ENCODE measurements at places on chromosomes 2 and 18. TPM values are rescaled to one million over a fixed set of nuclear protein-coding genes. Genes with fewer than 3 reads are reported as not detected.

CAD gene
- total RNA-seq = 17.8 TPM

FBLN7 gene
- total RNA-seq = under 0.01 TPM

PASK gene
- 4.1 TPM for total RNA-seq

EDAR gene
- not detected for total RNA-seq

C2orf76 gene
- 9.7 TPM for total RNA-seq

RAB11FIP5 gene
- 21.4 TPM for total RNA-seq

TGFA gene
- total RNA-seq = not detected

ALPG gene
- total RNA-seq = not detected

FAM110C gene
- not detected for total RNA-seq

ACOXL gene
- not detected for total RNA-seq

FOSL2 gene
- 31.4 TPM for total RNA-seq

STK11IP gene
- 6.7 TPM for total RNA-seq

- H3K4me3 ChIP-seq = no peak overlapping the region
- H3K36me3 ChIP-seq = no peaks in the 10 kb centered on the region
- H3K4me1 ChIP-seq = peaks cover 15% of the 10 kb centered on the region
- peak; percentile 86 for DNase-seq
Observed at GRCh38 chr2:9699139-9700108, 68.6 kb upstream of the YWHAQ start.

- DNase-seq = no peak
- no peaks in the 10 kb centered on the region for H3K36me3 ChIP-seq
Observed at GRCh38 chr2:173659509-173659908, 304.8 kb downstream of the CDCA7 start.

- H3K4me3 ChIP-seq = no peak overlapping the region
- H3K4me1 ChIP-seq = peaks cover 22% of the 10 kb centered on the region
- H3K27ac ChIP-seq = no peak overlapping the region
- no peaks in the 10 kb centered on the region for H3K27me3 ChIP-seq
- no peak for DNase-seq
Observed at GRCh38 chr2:172247203-172247602, 144.5 kb upstream of the DLX2 start.

DNA sequence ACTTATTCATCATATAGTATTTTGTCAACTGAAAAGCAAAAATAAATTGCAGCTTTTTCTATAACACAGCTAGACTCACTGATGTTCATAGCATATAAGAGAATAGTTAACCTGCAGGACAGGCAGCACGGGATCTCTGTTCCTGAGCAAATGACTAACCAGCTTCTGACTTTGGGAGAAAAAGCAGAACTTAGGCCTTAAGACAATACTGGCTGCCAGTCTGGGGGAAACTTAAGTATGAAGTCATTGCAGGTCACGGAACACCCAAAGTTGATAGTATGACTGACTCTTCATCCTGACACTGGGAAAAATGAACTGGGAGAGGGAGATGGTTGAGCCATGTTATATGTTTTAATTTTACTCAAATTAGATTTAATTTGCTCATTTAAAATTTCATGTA is 113.0 kb downstream of the DPP4 start:
- no peak overlapping the region for H3K27ac ChIP-seq
- DNase-seq = no peak
- no peaks in the 10 kb centered on the region for H3K36me3 ChIP-seq
- peaks cover 2% of the 10 kb centered on the region for H3K27me3 ChIP-seq
- no peaks in the 10 kb centered on the region for H3K4me1 ChIP-seq

GRCh38 chr2:151632993-151633565 is 101.2 kb downstream of the NEB start:
- no peak overlapping the region for H3K4me3 ChIP-seq
- H3K4me1 ChIP-seq = no peaks in the 10 kb centered on the region
- DNase-seq = peak; percentile 22
- no peaks in the 10 kb centered on the region for H3K36me3 ChIP-seq
- H3K27me3 ChIP-seq = no peaks in the 10 kb centered on the region
- no peak overlapping the region for H3K27ac ChIP-seq

GRCh38 chr2:86570059-86570458 is 6.8 kb upstream of the CHMP3 start:
- no peaks in the 10 kb centered on the region for H3K36me3 ChIP-seq
- DNase-seq = no peak
- no peaks in the 10 kb centered on the region for H3K4me1 ChIP-seq
- H3K27ac ChIP-seq = no peak overlapping the region

DNA sequence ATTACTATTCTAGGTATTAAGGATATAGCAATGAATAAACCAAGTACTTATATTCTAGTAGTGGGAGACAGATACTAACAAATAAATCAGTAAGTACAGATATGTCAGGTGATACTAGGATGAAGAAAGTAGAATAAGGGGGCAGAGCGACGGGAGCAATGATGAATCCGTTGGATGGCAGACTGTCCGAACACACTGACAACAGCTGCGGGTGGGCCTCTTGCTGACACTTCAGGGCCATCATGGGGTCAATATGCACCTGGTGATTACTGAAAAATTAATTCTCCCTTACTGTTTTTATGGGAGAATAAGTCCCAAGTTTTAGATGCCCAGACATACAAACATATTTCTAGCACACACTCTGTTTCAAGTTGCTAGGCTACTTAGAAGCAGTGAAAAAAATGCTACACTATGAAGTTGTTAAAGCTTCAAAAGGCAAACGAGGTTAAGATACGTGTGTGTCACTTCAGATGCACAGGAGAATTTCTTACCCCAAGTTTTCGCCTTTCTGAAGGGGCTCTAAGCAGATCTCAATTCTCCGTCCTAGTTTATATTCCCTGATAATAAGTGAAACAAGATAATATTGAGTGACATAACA is 78.7 kb downstream of the USP40 start:
- H3K27ac ChIP-seq = peak overlapping the region; percentile 14
- no peak overlapping the region for H3K4me3 ChIP-seq
- peak; percentile 4 for DNase-seq
- H3K27me3 ChIP-seq = no peaks in the 10 kb centered on the region
- H3K4me1 ChIP-seq = peaks cover 20% of the 10 kb centered on the region

GRCh38 chr2:227163485-227163997 is 464 bp downstream of the COL4A4 start:
- H3K27ac ChIP-seq = no peak overlapping the region
- no peaks in the 10 kb centered on the region for H3K36me3 ChIP-seq
- no peak for DNase-seq
- H3K27me3 ChIP-seq = peaks cover 29% of the 10 kb centered on the region

DNA sequence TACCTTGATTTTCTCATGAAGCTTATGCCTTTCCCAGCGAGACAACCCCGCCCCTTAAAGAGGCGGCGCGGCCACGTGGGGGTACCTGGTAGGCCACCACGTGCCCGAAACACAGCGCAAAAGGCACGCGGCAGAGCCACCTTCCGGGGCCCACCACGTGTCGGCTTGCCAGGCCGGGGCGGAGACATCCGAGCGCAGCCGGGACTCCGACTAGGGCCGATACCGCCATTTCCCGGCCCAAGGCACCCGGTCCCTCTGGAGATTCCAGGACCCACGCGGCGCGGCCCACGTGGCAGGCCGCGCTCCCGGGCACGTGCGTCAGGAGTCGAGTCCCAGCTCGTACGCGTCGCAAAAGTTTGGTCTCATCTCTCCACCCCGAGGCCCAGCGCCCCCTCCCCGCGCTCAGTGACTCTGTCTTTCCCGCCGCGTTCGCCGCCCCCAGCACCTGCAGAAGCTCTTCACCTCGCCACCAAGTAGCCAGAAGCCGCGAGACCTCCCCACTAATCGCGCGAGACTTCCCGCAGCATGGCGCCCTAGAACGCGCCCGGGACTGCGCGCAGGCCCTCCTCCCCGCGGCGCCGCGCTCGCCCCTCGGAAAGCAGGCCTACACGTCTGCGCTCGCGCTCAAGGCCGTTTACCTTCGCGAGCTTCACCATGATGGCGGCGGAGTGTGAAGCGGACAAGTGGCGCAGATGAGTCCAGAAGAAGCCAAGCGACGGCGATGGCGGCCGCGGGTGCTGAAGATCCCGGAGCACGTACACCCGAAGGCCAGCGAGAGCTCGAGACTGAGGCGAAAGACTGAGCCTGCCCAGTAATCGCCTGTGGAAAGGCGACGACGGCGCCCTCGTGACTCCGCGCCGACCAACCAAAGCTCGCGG is at the start of gene NCL:
NCL (minus strand) TSS at position 787 of the 878 bp plus-strand sequence; CDS start at position 656, 131 bp downstream.
- H3K36me3 ChIP-seq = peaks cover 28% of the 10 kb centered on the region
- peak; percentile 98 for DNase-seq
- H3K4me1 ChIP-seq = peaks cover 2% of the 10 kb centered on the region
- no peaks in the 10 kb centered on the region for H3K27me3 ChIP-seq
- H3K4me3 ChIP-seq = peak within 1 kb of the TSS; percentile 92

DNA sequence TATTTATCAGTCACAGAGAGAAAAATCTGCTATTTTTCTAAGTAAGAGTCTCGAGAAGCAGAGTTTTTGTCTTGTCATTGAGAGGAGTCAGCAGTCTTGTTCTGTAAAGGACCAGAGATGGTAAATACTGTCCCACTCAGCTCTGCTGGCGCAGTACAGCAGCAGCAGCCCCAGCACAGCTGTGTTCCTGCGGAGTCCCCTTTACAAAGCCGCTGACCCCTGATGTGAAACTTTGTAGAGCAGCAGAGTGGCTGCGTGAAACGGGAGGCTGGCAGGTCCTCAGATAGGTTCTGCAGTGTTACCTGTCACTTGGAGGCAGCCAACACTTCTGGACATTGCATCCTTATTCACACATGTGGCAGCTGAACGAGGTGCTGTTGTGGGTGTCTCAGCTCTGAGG is 45.2 kb downstream of the TMEM185B start:
- DNase-seq = no peak
- peaks cover 5% of the 10 kb centered on the region for H3K4me1 ChIP-seq
- no peaks in the 10 kb centered on the region for H3K36me3 ChIP-seq
- no peak overlapping the region for H3K4me3 ChIP-seq
- H3K27ac ChIP-seq = no peak overlapping the region

- H3K36me3 ChIP-seq = no peaks in the 10 kb centered on the region
- H3K4me3 ChIP-seq = no peak overlapping the region
- peaks cover 22% of the 10 kb centered on the region for H3K27me3 ChIP-seq
- no peaks in the 10 kb centered on the region for H3K4me1 ChIP-seq
Observed at GRCh38 chr2:235244255-235245220, 249.3 kb upstream of the AGAP1 start.

GRCh38 chr2:165725421-165725820 is 68.6 kb downstream of the GALNT3 start:
- H3K27me3 ChIP-seq = no peaks in the 10 kb centered on the region
- no peak overlapping the region for H3K27ac ChIP-seq
- H3K4me3 ChIP-seq = no peak overlapping the region

DNA sequence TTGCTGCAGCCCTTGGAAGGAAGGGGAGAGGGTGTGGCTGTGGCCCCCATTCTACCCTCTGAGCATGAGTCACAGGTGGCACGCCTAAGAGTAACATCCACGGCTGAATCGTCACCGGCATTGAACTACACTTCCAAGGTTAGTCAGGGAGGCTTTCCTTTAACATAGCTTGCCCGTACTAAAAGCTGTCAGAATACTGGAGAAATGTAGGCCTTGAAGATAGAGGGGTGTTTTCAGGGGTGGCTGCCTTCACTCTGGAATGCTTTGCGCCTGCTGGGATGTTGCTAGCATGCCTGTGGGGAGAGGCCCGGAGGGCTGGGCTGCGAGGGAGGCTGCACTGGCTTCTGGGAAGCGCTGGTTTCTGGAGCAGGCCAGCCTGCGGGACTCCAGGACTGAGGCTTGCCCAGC is 333.7 kb downstream of the AGAP1 start:
- no peak for DNase-seq
- H3K4me1 ChIP-seq = no peaks in the 10 kb centered on the region
- H3K36me3 ChIP-seq = peaks cover 4% of the 10 kb centered on the region
- no peak overlapping the region for H3K4me3 ChIP-seq

- H3K36me3 ChIP-seq = no peaks in the 10 kb centered on the region
- DNase-seq = no peak
- H3K27ac ChIP-seq = no peak overlapping the region
Observed at GRCh38 chr18:78896111-78896905, 83.3 kb upstream of the SALL3 start.

GRCh38 chr2:191195021-191195420 is 44.2 kb upstream of the STAT4 start:
- DNase-seq = peak; percentile 18
- H3K36me3 ChIP-seq = no peaks in the 10 kb centered on the region
- no peak overlapping the region for H3K4me3 ChIP-seq
- no peak overlapping the region for H3K27ac ChIP-seq

DNA sequence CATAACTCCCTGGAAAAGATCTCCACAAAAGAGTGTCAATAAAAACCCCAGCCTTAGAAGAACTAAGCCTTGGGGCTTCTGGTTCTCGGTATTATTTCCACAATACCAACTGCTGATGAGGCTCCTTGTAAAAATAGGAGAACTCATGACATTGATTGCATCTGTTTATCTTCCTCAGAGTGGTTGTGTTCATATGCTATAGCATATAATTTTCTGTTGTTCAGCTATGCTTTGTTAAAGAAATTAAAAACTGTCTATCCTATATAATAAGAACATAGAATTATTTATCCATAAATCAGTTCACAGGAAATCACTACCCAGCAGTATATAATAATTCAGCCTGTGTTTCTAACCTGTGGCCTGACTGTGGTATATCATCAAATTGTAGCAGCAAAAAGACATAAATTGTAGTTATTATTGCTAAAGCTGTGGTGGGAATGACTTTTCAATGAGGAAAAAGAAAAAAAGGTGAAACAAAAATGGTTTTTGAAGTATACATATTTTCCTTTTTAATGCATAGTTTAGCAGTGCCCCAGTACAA is 68.9 kb downstream of the SATB2 start:
- no peak overlapping the region for H3K4me3 ChIP-seq
- H3K27ac ChIP-seq = no peak overlapping the region
- H3K4me1 ChIP-seq = no peaks in the 10 kb centered on the region
- no peak for DNase-seq

DNA sequence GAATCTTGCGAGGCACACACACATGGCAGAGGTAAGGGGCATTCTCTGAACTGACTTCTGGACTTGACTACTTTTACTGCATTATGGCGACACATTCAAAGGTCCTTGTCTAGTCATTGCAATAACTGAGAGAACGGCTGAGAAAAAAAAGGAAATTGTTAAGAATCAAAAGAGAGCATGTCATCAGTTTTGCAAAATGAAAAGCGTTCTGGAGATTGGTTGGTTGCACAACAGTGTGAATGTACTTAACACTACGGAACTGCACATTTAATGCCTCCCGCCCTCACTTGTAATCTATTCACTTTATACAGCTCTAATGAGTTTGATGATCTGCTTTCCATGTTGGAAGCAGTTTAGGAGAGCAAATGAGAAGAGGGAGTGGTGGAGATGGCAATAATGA is 68.5 kb upstream of the NFU1 start:
- no peaks in the 10 kb centered on the region for H3K27me3 ChIP-seq
- no peak for DNase-seq
- peaks cover 35% of the 10 kb centered on the region for H3K36me3 ChIP-seq
- H3K4me1 ChIP-seq = peaks cover 7% of the 10 kb centered on the region
- no peak overlapping the region for H3K27ac ChIP-seq

- H3K27me3 ChIP-seq = no peaks in the 10 kb centered on the region
- no peaks in the 10 kb centered on the region for H3K36me3 ChIP-seq
- H3K27ac ChIP-seq = no peak overlapping the region
- H3K4me1 ChIP-seq = peaks cover 4% of the 10 kb centered on the region
Observed at GRCh38 chr2:133773854-133774653, 205.8 kb upstream of the NCKAP5 start.

DNA sequence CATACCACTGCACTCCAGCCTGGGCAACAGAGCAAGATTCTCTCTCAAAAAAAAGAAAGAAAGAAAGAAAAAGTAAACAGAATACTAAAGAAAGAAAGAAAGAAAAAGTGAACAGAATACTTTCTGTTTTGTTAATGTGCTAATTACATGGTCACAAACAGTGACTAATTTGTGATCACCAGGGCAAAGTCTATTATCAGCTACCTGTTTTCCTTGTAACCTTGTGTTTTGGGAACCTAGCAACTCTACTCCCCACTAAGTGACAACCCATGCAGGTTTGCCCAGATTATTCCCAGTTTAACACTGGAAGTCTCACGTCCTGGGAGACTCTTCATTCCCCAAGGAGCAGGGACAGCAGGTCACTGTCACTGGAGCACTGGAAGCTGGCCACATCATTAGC is 16.7 kb upstream of the UGT1A9 start:
- no peaks in the 10 kb centered on the region for H3K4me1 ChIP-seq
- no peaks in the 10 kb centered on the region for H3K36me3 ChIP-seq
- H3K27me3 ChIP-seq = peaks cover 3% of the 10 kb centered on the region
- no peak overlapping the region for H3K27ac ChIP-seq
- no peak for DNase-seq
